ENCODE measurements at places on chromosomes 1 and 21. TPM values are rescaled to one million over a fixed set of nuclear protein-coding genes. Genes with fewer than 3 reads are reported as not detected.

- no peak for DNase-seq
Observed at GRCh38 chr1:99098589-99098988, 93.9 kb upstream of the PLPPR5 start.

DNA sequence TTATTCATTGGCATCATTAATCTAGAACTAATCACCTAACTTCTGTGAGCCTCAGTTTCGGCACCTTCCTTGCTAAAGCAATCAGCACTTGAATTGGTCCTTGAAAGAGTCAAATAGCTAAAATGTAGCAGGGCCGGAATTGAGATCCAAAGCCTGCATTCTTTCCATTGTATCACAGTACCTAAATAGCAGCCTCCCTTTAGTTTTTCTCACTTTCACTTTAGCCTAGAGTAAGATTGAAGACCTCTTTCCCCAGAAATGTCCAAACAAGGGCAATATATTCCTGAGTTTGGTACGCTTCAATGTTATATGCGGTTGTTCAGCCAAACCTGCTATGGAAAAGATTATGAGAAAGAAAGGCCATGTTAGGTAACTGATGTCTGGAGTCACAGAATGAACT is 121.9 kb upstream of the BMP8A start:
- DNase-seq: no peak

APOBEC4 gene
- not detected for total RNA-seq

RGS4 gene
- total RNA-seq: 1.9 TPM

GRCh38 chr1:111448482-111448917 is 556 bp downstream of the WDR77 start:
- DNase-seq: no peak

DNA sequence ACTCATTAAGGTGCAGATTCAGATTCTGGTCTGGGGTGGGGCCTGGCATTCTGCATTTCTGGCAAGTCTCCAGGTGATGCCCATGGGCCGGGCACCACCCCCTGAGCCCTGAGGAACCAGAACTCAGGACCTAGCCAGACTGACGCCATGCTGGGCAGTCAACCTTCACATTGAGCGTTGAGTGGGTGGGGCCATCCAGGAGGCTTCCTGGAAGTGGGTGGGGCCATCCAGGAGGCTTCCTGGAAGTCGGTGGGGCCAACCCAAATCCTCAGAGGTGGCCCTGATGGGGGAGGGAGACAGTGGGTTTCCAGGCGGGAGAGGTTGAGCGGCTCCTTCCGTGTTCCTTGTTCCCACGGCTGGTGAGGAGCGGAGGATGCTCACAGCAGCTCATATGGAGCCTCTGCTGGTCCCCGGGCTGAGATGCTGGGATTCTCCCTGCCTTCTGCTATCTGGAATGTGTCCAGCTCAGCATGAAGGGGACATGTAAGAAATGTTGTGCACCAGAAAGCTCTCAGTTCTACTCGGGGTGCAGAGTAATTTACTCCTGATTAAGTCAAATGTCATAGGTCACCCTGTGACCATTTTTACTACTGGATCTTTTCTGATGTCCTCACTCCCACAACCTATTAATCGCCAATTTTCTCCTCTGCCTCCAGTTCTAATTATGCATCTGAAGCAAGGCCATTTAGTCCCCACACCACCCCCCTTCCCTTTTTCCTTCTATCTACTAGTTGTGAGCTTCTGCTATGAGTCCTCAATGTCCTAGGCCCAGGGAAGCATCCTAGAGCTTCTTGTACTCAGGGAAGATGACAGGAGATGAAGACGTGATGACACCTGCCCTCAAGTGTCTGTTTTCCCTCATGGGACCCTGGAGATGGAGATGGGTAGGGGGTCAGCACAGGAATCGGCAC is 435.4 kb downstream of the PTPRU start:
- no peak for DNase-seq

DNA sequence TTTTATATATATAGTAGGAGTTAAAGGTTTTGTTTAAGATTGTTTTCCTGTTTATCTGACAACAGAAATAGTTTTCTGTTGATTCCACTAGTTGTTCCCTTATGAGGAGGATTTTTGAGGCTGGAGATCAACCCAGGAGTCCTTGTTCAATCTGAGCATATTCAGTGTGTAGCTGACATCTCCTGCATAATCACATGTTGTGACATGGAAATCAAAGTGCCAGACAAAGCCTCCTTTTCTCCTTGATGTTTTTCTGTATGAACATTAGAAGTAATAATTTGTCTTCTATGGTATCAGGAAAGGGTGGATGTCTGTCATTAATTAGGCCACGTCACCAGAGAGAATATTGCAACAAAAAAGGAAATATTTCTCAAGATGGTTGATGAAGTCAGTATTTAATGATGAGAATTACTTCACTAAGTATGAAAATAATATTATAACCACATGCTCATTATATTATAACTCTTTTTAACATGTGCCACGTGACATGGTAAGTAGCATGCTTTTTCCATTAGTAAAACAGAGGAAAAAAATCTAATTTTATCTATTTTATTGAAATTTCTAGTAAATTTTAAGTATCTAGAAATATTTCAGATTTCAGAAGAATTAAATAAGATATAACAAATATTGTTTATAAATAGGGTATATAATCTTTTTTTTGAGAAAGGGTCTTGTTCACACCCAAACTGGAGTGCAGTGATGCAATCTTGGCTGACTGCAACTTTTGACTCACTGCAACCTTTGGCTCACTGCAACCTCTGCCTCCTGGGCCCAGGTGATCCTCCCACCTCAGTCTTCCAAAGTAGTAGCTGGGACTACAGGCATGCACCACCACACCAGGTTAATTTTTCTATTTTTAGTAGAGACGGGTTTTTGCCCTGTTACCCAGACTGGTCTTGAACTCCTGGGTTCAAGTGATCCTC is 223.5 kb downstream of the HMCN1 start:
- DNase-seq: no peak

- no peak for DNase-seq
Observed at GRCh38 chr1:13737398-13737797, 37.4 kb downstream of the PRDM2 start.

RGSL1 gene
- total RNA-seq: not detected
